HL-60 (cell line): ENCODE measurements at places on chromosomes 6 and 20.

DNA sequence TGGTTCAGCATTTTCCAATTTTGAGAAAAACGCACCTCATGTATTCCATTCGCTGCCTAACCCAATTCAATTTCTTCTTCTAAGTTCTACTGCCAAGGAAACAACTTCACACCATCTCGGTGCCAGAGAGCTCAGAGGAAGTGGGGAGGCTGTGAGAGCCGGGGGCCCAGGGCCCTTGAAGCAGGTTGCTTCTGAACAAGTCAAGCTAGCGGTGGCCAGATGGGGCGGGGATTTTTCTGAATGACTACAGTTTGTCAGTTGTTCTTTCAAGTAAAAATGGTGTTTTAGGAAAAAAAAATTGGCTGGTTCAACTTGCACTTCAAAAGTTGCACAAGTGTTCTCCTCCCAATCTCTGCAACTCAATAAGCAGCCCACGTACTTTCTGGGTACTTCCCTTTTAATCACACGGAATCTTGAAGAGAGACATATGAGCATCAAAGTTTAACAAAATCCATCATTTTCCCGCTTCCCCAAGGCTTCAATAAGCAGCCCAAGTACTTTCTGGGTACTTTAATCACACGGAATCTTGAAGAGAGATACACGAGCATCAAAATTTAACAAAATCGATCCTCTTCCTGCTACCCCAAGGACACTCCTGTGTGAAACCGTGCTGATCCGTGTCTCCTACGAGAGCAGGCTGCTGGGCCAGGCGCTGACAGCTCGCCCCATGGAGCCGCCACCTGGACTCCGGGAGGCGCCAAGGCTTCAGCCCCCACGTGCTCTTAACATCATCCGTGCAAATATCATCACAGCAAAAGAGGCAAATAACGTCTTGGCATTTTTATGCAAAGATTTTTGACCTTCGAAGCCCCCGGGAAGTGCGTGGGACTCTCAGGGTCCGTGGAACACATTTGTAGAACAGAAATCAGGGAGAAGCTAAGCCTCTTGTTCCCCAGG is 186.7 kb upstream of the PDE10A start:
- no peak for DNase-seq

- peak; percentile 93 for DNase-seq
Observed at GRCh38 chr6:137958811-137959565, 91.9 kb downstream of the TNFAIP3 start.

- no peak for DNase-seq
Observed at GRCh38 chr20:64080013-64080812, at the start of gene OPRL1. OPRL1 (plus strand) TSS chr20:64080082; CDS start chr20:64092721, 12,639 bp downstream.

- no peak for DNase-seq
Observed at GRCh38 chr6:164531736-164532135, 777.7 kb downstream of the C6orf118 start.

- DNase-seq: no peak
Observed at GRCh38 chr20:35307666-35308653, 15.7 kb upstream of the FAM83C start.

DNA sequence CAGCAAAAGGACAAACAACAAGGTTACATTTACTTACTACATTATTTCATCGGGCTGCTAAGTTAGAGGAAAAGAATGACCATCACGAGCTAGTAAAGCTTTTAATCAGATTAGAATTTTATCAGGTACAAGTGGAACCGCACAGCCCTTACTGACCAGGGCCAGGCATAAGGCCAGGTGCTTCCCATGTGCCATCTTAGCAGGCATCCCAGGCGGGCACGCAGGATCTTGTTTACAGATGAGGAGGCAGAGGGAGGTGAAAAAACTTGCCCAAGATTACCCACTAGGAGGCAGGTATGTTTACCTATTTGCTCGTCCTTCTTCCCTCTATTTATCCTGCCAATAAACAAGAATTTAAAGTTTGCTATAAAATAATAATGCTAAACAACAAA is 10.7 kb downstream of the EZR start:
- DNase-seq: no peak

- no peak for DNase-seq
Observed at GRCh38 chr20:44393608-44394451, 38.3 kb downstream of the HNF4A start.

DNA sequence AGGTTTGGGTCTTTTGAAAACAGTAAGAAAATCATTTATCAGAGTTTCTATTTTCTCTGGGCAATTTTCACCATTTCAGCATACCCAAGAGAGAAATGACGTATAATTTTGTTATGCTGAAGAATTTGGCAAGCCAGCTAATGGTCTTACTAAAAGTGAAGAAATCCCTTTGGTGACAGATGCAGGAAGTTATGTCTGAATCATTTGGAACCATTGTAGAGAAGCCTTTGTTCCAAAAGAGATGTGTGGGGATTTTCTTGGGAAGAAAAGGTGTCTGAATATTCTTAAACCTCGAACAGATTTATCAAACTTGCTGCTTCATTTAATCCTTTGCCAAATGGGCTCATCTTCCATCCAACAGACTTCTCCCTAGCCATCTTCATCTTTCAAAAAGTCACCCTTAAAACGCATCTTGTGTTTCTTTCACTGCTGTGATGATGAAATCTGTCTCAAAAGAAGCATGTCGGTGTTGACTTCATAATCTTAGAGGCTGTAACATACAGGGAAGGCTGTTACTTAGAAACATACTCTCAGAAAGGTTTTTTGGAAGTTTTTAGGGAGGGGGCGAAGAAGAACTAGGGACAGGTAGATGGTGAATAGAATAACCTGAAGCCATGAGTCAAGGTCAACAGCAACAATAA is 39.5 kb downstream of the CITED2 start:
- DNase-seq: peak; percentile 41

GRCh38 chr20:11329271-11329670 is 588.4 kb upstream of the BTBD3 start:
- DNase-seq: no peak

- DNase-seq: no peak
Observed at GRCh38 chr20:24203526-24204183, 215.1 kb upstream of the GGTLC1 start.

- no peak for DNase-seq
Observed at GRCh38 chr6:166423051-166423745, 40.5 kb upstream of the MPC1 start.

GRCh38 chr20:45115386-45115774 is 406 bp upstream of the WFDC5 start:
- no peak for DNase-seq

- DNase-seq: peak; percentile 70
Observed at GRCh38 chr20:32052090-32052777, at the start of gene HCK. HCK (plus strand) TSS chr20:32052242.

DNA sequence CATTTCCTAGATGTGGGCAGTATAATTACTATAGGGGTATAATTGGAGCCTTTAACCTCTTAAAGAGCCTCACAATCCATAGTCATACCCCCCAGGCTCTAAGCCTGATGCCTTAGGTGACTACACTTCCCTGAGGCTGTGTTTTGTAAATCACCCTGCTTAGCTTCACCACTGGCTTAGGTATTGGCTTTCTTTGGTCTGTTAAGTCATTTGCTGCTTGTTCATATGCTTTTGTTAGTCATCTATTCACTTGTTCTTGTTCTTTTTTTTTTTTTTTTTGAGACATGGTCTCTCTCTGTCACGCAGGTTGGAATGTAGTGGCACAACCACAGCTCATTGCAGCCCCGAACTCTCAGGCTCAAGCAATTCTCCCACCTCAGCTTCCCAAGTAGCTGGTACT is 26.7 kb downstream of the KAT14 start:
- no peak for DNase-seq

GRCh38 chr6:132357120-132357519 is 44.2 kb downstream of the MOXD1 start:
- DNase-seq: no peak

DNA sequence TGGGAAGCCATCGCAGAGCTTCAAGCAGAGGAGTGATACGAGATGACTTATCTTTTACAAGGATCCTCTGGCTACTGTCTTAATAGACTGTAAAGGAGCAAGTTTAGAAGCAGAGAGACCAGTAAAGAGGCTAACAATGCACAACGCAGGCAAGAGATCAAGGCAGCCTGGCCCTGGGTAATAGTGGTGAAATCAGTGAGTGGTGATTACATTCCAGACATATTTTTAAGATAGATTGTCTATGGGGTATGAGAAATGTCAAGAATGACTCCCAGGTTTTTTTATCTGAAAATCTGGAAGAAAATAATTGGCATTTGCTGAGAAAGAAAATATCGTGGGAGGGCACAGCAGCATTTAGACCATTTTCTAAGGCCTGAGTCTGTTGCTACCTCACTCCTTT is 213.6 kb upstream of the HTR1E start:
- no peak for DNase-seq

- no peak for DNase-seq
Observed at GRCh38 chr6:114576330-114576729, 233.5 kb upstream of the HS3ST5 start.

DNA sequence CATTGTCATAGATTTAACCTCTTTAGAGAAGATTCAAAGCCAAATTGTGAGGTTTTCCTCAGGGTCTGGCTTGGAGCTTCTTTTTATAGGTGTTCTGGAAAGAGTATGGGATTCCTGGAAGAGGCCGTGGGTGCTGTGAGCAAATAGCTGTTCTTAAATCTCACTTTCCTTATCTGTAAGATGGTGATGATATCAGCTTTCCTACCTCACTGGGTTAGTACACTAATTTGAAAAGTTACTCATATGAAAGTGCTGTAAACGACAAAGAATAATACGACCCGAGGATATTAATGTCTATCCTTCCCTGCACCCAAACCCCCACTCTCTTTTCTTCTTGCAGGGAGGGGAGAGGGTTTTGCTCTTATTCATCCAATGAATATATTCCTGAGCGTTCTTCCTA is 116.9 kb upstream of the ENPP5 start:
- no peak for DNase-seq

DNA sequence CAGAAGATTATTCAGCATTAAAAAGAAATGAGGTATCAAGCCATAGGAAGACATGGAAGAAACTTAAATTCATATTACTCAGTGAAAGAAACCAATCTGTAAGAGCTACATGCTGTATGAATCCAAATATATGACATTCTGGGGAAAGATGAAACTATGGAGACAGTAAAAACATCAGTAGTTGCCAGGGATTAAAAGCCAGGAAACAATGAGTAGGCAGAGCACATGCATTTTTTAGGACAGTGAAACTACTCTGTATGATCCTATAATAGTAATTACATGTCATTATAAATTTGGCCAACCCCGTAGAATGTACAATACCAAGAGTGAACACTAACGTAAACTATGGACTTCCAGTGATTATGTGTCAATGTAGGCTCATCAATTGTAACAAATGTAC is 92.8 kb upstream of the RNF217 start:
- no peak for DNase-seq

GRCh38 chr20:60857708-60858107 is 394.4 kb upstream of the CDH4 start:
- DNase-seq: no peak

GRCh38 chr6:5098501-5099270 is 13.5 kb downstream of the PPP1R3G start:
- no peak for DNase-seq

GRCh38 chr20:9705722-9706476 is 133.0 kb downstream of the PAK5 start:
- DNase-seq: no peak

DNA sequence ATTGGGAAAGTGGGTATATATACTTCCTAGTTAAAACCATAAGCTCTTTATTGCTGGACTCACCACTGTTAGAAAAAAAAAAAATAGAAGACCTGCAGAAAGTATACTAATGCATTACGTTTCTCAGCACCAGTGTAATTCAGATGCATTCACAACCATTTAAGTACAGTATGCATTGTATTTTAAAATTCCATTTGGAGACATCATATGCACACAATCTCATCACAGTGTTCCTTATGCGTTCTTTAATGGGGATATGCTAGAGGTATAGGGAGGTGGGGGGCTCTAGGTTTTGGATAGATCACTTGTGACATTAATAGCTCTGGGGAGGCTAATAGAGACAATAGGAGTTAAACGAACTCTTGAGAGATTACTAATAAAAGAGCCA is 9.4 kb downstream of the TFAP2A start:
- DNase-seq: no peak

DNA sequence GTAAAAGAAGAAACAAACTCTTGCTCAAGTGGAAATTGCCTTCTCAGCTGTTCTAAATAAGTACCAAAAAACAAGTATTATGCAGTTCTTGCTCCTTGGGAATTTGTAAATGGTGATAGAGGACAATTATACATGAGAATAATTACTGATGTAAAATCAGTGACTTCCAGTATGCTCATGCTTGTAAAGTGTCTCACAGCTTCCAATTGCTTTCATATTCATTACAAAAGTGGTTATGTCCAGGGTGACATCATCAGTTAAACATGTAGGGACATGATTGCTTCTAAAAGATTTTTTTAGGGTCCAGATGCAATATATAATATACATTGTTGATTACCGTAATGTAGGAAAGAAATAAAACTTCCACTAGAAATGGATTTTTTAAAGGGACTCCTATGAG is 122.8 kb upstream of the B3GAT2 start:
- DNase-seq: no peak

DNA sequence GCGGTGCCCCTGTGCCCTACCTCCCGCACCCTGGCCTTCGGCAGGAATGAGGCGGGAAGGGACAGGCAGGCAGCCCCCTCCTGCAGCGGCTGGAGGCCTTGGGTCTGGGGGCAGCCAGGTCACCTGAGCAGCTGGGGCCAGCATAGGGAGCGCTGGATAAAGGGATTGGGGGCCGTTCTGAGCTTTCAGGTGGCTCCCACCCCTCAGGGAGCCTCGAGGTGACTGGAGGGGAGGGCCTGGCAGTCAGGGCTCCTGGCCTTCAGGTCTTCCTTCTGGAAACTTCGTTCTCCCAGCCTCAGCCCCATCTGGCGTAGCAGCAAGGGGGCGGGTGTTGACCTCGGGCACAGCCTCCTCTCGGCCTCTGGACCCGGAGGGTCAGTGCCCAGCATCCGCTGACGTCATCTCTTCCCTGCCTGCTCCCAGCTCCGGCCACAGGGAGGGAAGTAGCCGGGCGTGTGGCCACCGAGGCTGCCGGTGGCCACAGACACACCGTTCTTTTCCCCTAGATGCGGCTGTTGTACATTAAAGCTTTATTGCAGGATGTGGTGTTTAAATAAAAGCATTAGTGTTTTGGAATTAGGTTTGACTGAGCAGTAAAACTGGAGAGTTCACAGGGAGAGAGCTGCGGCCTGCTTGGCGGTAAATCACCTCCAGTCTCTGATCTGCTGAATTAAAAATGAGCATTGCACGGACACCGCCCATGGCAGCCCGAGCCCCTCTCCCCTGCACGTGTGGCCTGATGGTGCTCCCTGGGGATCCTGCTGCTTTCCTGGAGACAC is 80.0 kb upstream of the GATA5 start:
- DNase-seq: no peak

GRCh38 chr6:106530502-106530901 is 98.8 kb downstream of the RTN4IP1 start:
- no peak for DNase-seq

GRCh38 chr20:38001173-38001875 is 31.9 kb downstream of the TTI1 start:
- no peak for DNase-seq
